Aorta (tissue), 5 donors: ENCODE measurements at places on chromosomes 3 and 15.

DNA sequence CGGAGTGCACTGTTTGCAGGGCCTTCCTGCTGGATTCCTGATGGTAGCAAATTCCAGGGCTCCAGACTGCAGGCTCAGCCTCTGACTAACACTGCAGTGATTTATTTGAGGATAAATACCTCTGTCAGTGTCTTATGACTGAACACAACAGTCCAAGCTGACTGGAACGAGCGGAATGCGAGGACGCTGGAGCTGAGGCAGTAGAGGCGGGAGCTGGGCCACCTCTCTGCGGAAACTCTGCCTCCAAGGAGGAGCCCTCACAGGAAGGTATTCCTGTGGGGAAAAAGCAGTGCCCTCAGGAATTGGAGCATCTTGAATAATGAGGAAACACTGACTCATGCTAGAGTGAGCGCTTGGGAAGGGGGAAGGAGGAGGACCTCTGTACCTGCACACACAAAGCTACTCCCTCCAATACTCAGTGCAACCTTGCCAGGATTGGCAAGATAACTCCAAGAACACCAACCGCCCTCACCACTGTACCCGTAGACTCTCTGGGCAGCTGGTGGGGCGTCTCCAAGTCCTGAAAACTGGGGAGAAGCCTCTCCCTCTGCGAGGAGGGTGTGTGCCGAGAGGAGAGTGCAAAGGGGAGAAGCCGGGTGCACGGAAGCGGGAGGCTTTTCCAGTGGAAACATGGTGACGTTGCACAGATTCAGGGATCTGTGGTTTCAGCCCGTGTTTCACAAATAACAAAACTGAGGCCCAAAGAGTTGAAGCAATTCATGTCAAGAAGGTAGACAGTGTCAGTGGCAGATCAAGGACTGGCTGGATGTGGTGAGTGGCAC lies 43.0 kb downstream of the VGLL4 start:
- peak; percentile 92 for DNase-seq

- DNase-seq: no peak
Measured at GRCh38 chr3:152434142-152434541, 165.4 kb downstream of the MBNL1 start.

GRCh38 chr3:30664884-30665283 lies 58.5 kb downstream of the TGFBR2 start:
- DNase-seq: no peak

DNA sequence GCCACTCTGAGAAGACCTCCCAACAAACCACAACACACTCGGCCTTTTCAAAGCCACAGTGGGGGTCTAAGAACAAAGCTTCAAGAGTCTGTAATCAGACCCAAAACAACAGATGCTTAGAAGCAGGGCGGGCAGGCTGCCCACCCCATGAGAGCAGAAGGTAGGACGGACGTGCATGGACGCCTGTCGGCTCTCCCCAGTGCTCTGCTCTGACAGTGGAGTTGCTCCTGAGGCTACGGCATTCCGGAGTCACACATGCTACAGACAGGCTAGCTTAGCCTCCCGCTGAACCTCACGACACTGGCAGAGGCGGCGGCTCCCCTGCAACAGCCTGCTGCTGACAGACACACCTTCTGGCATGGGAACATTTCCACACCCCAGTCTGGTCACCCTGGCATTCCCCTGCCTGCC lies 33.5 kb downstream of the SLCO2A1 start:
- peak; percentile 55 for DNase-seq

- DNase-seq: no peak
Measured at GRCh38 chr3:187011915-187012314, 81.6 kb downstream of the ST6GAL1 start.

GRCh38 chr3:27673701-27674100 lies 48.4 kb downstream of the EOMES start:
- DNase-seq: no peak

- DNase-seq: no peak
Measured at GRCh38 chr3:72080095-72080494, 295.1 kb upstream of the PROK2 start.

DNA sequence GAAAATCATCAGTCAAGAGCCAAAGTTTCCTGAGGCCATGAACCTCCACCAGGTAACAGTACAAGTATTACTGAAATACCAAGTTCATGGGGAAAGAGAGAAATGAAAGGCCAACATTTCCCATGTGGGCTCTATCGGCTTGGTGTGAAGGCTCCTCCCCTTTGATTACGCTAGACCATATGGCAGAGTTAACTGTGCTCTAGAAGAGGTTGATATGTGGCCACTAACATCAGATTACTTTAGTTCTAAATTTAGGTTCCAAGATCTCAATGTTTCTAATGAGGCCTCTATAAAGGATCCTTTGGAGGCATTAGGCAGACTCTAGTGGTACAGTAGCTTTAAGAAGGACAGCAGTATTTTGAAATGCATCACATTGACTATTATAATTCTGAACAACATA lies 127.1 kb downstream of the SEMA6D start:
- no peak for DNase-seq
